ENCODE measurements at places on chromosomes 4 and X.

GRCh38 chr4:165440415-165441158 is 61.8 kb downstream of the CPE start:
- DNase-seq, result peak; percentile 69

GRCh38 chrX:138718941-138719340 is 7.4 kb upstream of the FGF13 start:
- DNase-seq, result no peak

DNA sequence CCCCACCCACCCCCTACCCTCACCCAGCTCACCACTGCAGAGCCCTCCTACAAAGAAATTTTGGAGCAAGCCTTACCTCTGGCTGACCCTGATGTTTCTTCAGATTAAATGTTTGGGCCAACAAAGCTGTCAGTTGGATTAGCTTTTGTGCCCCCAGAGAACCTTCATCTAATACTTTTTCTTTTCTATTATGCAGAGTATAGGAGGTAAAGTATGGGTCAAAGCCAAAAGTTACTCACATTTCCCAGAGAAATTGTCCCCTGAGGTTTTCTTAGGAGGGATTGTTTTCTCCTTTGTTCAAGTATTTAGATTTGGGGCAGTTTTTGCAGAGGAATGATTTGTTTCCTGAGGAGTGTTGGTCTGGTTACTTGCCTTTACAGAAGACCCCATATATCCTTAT is 69.5 kb downstream of the AASDH start:
- no peak for DNase-seq

- DNase-seq, result peak; percentile 47
Measured at GRCh38 chr4:69689599-69689998, 36.6 kb upstream of the UGT2A1 start.

DNA sequence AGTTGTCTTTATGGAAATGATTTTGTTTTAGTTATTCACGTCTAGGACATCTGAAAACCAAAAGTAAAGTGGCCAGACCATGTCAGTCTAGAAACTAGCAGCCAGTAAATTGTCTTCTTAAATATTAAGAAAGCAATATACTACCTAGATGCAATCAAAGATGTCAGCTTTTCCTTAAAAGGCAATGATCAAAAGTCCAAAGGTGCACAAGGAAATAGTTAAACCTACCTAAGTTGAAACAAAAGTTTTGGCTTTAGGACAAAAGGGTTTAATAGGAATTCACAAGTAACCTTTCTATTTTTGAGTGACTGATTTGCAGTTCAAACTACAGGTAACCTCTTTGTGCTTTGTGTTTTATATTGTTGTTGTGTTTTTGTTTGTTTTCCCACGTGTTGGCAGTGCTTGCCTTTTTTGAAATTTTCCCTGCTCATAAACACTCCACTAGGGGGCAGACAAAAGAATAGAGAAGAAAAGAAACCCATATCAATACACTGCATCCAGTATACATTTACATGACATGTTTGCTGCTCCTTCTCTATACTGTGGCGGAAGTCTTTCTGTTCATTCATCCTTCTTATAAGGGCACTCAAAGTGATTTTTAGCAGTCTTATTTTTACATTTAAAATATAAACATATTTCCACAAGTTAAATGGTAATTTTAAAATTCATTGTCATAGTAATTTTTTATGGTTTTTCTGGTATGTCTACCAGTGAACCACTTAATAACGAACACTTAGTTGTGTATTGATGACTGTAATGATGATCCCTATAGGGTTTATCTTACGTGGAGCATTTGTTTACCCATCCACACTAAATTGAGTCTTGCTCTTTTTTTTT is 62.7 kb downstream of the GAB1 start:
- DNase-seq, result peak; percentile 32

Data from kidney tubule cell (primary cell).